ENCODE measurements at places on chromosomes 6 and 20.

- no peak for DNase-seq
Observed at GRCh38 chr20:10573273-10573950, 100.4 kb downstream of the JAG1 start.

DNA sequence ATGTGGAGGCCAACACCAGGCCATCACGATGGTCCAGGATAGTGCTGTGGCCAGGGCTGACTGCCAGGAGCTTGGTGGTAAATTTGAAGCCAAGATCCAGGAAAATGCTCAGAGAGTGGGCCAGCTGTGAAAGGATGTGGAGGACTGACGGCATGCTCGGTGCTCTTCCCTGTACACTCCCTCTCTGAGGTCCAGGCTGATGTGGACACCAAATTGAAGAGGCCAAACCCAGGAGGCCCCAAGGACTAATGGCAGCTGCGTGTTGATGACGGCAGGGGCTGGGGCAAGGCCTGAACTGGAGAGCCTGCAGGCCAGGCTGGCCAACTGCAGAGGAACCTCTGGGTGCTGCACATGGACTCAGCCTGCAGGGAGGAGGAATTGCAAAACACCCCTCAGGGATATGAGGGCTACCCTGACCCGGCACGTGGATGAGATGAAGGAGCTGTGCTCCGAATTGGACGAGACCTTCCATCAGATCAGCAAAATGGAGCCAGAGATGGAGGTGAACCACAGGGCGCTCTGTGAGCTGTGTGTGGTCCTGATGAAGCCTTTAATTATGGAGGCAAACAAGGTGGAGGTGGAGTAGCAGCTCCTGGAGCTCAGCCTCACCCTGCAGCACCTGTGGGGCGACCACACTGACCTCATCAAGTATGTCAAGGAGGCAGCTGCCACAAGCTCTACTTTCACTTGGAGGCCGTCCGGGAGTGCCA, 6.9 kb upstream of the RAET1E start:
- no peak for DNase-seq

GRCh38 chr6:131231103-131231502, 95.8 kb downstream of the AKAP7 start:
- no peak for DNase-seq

DNA sequence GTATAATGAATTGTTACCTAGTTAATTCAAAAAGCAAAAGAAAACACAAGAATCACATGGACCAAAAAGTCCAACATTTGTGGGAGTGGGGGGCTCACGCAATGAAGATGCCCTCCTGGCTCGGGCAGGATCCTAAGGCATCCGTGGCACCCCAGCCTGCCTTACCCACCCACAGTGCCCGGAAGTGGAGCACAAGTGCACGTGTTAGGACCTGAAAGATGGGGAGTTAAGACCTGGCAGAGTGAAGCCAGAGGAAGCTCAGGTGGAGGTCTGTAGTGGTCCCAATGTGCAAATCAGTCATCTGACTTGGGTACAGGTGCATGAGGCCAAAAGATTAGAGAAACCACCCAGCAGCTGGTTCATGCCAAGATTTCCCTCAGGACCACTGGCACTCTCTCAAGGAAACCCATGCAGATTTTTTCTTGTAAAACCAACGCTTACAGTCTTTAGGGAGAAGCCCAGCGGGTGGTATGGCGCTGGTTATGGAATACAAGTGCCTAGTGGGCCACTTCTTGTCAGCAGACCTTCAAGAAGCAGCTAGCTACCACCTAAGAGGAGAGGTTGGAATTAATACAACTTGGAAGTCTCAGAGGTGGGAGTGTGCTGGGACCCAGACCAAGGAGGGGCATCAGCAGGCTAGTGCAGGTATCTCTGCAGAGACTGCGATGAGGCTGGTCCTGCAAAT, 42.1 kb downstream of the BFSP1 start:
- no peak for DNase-seq

DNA sequence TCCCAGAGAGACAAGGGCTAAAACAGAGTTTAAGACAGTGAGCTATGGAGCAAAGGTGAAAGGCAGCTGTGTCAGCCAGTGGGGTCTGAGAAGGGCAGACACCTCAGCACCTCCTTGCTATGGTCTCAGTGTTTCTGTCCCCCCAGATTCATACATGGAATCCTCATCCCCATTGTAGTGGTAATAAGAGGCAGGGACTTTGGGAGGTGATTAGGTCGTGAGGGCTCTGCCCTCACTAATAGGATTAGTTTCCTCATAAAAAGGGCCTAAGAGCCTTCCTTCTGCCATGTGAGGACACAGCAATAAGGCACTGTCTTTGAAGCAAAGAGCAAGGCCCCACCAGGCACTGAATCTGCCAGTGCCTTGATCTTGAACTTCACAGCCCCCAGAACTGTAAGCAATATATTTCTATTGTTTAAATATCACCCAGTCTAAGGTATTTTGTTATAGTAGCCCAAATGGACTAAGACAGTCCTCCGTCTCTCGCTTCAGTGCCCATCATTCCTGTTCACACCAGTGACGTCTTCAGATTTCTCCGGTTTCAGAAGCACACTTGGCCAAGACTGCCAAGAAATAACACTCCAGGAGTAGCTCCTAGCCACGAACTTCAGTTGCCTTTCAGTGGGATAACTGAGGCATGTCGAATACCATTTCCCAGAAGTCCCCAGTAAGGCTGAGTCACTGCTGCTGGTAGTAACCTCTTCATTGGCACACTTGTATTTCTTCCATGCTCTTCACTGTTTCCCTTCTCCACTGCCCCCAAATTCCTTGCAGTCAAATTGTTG, 32.8 kb downstream of the SLC13A3 start:
- no peak for DNase-seq

DNA sequence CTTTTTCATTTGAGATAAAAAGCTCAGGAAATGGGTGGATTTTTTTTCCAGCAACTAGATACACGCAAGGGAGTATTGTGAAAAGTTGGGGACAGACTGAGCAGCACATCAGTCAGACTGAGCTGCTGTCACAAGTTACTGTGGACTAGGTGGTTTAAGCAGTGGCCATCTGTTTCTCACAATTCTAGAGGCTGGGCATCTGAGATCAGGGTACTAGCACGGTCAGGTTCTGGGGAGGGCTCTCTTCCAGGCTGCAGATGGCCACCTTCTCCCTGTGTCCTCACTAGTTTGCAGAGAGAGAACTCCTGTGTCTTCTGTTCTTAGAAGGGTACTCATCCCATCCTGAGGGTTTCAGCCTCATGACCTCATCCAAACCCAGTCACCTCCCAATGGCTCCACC, 178.3 kb downstream of the SYNDIG1 start:
- DNase-seq: no peak

- no peak for DNase-seq
Observed at GRCh38 chr6:158459726-158460125, 100.2 kb upstream of the TMEM181 start.

DNA sequence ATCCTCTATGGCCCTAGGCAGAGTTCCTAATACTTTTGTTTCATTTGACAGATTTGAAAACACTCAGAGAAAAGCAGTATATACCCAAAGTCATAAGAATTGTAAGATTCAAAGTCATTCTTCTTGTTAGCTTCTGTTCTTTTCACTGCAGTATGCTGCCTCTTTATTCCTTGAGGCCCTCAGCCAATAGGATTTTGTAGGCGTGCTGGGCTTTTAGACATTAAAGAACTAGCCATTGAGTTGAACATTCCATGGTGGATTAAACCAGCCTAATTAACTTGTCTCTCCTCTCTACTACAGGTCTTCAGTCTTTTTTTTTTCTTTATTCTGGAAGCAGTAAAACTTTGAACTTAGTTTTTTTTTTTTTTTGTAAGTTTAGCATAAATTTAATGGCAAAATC, 186.3 kb downstream of the PLCB4 start:
- no peak for DNase-seq

- peak; percentile 81 for DNase-seq
Observed at GRCh38 chr20:33933469-33933909, 60.2 kb upstream of the RALY start.

DNA sequence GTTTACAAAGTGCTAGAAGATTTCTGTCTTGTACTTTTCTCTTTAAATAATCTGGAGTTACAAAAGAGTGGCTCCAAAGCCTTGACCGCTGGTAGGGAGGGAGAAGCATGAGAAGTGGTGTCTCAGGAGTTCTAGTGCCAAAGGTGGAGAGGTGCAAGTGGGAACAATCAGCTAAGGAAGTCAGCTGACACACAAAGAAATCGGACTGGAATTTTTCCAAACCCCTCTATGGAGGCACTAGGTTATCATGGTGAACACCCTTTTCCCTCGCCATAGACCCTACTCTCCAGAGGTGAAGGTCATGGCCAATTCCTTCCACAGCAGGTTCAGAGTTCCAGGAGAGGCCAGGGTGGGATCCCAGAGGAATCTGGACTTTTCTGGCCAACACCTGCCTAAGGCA, 14.8 kb downstream of the PLAGL2 start:
- no peak for DNase-seq

- DNase-seq: no peak
Observed at GRCh38 chr6:12134581-12134980, 122.5 kb downstream of the HIVEP1 start.

- no peak for DNase-seq
Observed at GRCh38 chr6:16229700-16230099, 8.7 kb upstream of the GMPR start.

DNA sequence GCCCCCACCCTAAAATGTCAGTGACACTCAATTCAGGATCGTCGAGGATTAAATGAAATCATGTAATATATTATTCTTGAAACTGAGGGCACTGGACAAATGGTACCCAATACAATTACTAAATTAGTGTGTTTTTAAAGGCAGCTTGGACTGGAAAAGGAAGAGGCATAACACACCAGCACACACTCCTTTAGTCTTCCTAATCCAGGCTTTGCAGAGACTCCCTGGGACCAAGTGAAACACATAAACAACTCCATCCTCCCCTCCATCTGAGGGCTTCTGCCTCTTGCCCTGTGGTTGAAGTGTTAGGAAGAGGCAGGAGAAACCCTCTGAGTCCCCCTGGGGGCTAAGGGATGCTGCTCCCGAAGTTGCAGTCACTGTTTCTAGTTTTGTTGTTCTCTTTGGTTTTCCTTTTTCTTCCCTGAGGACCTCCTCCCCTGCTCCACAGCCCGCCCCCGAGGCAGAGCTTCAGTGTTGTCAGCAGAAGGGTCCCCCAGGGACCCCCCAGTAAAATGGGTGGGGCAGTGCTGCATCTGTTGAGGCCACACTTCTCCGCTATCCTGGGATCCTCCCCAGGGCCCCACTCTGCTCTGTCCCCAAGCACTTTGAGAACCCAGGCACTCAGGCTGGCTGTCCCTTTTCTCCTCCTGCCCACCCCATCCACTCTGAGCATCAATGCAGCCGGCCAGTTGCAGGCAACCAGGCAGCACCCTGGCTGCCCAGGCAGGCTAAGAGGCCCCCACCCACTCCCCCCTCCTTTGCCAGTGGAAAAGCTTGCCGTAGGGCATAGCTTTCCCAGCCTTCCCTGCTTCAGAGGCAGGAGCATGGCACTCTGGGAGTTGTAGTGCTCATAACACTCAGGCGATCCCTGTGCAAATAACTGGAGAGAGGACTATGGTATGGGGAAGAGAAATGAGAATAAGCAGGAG, 5.9 kb downstream of the TMEM63B start:
- peak; percentile 40 for DNase-seq

- DNase-seq: no peak
Observed at GRCh38 chr20:53831812-53832211, 238.2 kb upstream of the ZNF217 start.

DNA sequence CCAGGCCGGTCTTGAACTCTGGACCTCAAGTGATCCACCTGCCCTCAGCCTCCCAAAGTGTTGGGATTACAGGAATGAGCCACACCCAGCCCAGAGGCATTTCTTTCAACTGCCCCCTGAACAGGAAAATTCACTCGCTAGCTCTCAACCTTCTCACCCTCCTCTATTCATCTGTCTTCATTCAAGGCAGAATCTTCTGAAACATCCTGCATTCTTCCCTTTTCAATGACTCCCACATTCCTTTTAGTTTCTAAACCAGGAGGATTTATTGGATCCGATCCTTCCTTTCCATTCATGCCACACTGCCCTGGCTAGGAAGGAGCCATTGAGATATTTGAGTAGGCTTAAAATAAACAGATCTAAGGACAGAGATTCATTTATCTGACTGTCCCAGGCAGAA, 52.9 kb downstream of the C6orf52 start:
- no peak for DNase-seq

GRCh38 chr6:35018746-35019145, 122.4 kb downstream of the TCP11 start:
- DNase-seq: no peak

DNA sequence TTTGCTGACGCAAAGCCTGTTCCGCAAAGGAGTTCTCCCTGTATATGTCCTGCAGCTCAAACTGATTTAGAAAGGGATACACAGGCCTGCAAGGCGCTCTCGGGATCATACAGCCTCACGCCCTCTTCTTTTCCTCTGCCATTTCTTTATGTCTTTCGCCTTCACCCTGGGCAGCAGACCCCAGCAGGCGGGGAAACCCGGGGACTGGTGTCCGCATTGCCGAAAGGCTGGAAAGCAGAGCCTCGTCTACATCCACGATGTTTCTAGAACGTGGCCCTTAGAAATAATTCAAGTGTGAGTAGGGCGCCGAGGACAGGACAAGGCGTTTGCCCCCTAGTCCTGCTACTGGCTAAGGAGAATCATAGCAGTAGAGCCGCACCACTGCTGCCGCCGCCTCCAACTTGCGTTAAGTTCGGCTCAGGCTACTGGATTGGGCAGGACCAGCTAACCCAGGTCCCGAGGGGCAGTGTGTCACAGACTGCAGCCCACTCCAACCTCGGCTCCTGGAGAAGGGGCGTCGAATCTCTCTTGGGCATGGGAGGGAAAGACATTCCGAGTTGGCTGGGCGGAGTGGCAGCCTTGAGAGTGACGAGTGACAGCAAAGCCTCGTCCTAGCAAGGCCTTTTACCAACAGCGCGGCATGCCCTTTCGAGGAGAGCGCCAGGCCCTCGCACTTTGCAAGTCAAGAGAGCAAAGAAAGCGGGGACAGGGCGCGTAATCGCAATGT, 2.6 kb upstream of the TBX18 start:
- no peak for DNase-seq

GRCh38 chr6:106858653-106859092, 115.9 kb downstream of the CD24 start:
- peak; percentile 4 for DNase-seq

GRCh38 chr6:157909282-157909664, 72.4 kb upstream of the SYNJ2 start:
- no peak for DNase-seq

DNA sequence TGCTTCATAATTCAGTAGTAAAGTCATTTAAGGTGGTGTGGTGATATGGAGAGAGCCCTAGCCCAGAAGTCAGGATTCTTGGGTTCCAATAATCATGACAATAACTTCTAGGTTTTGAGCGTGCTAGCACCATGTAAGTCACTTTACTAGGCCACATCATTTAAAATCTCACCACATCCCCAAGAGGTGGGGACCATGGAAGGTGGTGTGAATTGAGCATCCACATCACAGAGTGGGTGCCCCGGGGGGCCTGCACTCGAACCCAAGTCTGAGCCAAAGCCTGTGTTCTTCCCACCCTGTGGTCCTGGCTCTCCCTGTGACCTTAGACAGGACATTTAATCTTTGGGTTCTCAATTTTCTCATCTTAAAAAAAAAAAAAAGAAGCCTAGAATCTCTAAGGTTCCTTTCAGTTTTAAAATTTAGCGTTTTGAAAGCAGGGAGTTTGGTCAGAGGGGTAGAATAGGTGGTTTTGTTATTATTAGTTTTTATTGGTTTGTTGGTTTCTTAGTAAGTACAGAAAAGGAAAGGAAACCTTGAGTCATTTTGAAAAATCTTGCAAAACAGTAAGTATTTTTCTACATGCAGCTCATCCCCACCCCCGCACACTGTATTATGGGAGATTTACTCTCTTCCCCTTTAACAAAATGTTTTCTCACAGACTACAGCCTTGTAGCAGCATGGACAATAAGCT, 26.4 kb downstream of the ARMC2 start:
- peak; percentile 92 for DNase-seq
